Cortex of kidney (tissue), 1 donor: ENCODE measurements at places on chromosomes 4 and X.

DNA sequence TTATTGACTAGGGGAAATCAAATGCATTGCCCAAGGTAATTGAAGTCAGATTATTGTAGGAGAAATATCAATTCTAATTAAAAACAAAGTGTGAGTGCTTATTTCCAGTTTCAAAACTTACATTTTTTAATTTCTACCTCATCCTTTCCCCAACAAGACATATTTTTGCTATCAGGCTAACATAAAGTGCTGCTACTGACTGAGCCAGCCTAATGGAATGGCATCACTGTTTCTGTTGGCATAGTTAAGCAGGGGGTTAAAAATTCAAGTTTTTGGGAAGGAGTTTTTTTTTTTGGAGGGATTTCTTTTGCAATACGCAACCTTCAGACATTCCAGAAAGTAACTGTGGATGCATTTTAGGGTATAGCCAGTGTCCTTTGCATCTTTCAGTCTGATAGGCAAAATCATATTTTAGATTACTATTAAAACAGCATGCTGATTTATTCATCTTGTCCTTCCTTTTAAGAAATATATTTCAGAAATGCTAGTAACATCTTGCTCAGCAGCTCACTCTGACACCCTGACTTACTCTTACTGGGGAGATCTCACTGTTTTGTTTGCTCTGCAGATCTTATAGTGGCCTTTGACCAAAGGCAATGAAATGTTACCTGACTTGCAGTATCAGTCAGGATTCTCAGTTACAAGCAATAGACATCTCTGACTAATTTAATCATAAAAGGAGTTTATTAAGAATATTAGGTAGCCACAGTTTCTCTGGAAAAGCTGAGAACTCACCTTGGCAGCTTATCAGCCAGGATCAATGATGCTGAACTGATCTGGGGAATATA, 24.4 kb downstream of the GAB1 start:
- DNase-seq, result no peak

DNA sequence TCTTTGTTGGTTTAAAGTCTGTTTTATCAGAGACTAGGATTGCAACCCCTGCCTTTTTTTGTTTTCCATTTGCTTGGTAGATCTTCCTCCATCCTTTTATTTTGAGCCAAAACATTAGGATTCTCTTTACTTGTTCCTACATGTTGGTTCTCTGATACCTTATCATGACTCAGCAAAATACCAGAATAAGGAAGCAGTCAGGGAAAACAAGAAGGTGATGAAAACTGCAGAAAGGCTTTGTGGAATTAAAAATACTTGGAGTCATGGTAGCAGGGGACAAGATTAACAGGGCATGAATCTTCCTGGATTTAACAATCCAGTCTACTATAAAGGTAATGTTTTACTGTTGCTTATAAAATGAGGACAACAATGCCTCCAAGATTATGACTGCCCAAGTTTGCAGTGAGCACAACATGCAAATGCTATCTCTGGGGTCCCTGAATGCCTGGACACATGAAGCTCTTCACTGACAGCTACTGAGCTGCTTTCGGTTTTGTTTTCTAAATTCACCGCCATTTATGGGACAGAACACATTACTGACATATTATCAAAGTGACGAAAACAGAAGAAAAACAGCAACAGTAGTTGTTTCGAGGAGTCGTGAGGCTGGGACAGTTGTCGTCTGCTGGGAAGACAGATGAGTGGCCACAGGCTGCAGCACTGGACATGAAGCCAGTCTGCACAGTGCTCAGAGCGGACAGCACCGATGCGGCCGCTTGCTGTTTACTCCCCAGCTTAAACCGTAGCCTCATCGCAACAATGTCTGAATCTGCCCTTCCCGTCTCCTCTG, 174.5 kb upstream of the DKK2 start:
- no peak for DNase-seq

DNA sequence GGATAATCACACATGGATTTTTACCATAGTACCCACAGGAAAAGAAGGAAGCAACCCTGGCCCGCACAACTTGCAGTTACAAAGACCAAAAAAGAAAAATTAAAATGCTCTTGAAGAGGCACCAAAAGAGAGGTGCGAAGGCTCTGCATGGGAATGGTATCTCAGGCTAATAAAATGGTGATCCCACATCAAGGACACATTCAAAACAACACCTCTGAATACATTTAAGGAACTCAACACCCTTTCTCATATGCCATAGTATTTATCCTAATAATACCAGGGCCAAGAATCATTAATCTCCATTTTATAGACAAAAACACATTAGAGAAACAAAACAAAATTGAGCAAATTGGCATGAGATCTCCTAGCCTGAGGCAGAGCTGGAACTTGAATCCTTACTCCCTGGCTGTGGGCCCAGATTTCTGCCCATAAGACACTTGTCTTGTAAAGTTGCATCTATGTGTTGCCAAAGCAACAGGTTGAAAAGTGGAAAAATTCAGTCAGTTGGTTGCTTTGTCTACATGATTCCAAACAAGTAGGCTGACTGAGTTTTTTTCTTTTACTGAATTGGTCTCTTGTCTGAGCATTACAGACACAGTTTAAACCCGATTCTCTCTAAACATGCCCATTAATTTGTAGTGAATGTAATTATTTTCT, 33.5 kb downstream of the GUCY2F start:
- DNase-seq, result no peak

GRCh38 chrX:50747471-50747900, 66.5 kb downstream of the SHROOM4 start:
- no peak for DNase-seq

DNA sequence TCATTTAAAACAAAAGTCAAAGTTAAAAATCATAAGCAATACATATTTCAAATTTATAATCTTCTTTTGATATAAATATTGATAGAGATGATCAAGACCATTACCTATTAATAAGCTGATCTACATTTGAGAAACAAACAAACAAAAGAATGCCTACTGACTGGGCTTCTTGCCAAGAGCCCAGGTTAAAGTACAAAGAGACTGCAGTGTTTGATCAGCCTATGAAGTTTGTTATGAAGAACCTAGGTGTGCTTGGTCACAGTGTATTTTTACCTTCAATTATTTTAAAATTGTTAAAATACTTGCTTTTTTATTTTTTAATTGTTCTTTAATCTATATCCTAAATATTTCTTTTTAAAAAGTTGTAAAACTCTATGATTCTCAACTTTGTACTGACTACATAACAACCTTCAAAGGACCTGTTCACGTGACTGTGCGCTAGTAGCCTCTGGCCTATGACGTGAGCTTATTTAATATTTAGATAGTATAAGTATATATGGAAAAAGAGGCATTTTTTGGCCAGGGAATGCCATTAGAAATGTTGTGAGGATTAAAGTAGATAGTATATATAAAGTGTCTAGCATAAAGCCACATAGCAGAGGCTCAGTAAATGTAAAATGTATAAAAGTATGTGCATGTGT, 11.4 kb upstream of the SLC39A8 start:
- no peak for DNase-seq

GRCh38 chr4:69773484-69773883, 13.1 kb upstream of the SULT1B1 start:
- no peak for DNase-seq

- no peak for DNase-seq
Observed at GRCh38 chr4:53003959-53004358, 141.8 kb downstream of the RASL11B start.

DNA sequence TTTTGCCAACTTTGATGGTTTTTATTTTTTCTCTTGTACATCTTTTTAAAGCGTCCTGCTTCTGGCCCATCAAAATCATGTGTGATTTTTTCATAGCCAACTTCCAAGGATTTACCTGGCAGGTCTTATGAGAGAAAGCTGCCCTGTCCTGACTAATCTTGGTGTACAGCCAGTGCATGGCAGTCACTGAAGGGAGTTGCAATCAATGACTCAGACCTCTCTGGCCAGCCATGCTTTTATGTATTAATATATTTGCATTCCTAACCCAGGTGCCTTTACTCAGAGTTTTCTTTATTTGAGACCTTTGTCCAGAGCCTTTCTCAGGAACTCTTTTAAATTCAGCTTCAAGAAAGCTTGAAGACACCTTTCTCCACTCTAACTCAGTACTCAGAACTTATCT, 691.5 kb upstream of the HTR2C start:
- no peak for DNase-seq

GRCh38 chrX:50436797-50437196, 33.8 kb downstream of the DGKK start:
- DNase-seq, result no peak

- DNase-seq, result no peak
Observed at GRCh38 chr4:20015636-20016224, 236.0 kb upstream of the SLIT2 start.

DNA sequence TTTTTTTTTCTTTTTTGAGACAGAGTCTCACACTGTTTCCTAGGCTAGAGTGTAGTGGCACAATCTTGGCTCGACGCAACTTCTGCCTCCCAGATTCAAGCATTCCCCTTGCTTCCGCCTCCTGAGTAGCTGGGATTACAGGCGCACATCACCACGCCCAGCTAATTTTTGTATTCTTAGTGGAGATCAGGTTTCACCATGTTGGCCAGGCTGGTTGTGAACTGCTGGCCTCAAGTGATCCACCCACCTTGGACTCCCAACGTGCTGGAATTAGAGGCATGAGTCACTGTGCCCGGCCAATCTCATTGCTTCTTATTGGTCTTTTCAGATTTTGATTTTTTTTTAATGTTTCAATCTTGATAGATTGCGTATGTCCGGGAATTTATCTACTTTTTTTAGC, 124.4 kb downstream of the NBDY start:
- no peak for DNase-seq

GRCh38 chrX:70436343-70436742, 8.3 kb upstream of the DLG3 start:
- no peak for DNase-seq

DNA sequence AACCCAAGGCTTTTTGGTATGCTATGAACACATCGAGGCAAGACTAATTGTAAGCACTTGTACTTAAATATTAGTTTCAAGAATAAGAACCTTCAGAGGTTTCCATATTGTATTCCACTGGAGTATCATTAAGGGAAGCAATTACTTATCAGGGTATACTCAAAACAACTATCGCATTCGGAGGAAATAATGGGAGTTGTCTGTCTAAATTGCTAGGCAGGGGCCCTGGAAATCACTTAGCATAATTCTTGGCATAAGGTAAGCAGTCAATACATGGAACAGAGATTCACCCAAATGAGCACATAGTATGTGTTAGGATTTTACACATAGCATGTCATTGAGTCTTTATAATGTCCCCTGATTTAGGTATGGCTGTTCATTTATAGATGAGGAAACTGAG, 249.4 kb downstream of the DHX15 start:
- no peak for DNase-seq

DNA sequence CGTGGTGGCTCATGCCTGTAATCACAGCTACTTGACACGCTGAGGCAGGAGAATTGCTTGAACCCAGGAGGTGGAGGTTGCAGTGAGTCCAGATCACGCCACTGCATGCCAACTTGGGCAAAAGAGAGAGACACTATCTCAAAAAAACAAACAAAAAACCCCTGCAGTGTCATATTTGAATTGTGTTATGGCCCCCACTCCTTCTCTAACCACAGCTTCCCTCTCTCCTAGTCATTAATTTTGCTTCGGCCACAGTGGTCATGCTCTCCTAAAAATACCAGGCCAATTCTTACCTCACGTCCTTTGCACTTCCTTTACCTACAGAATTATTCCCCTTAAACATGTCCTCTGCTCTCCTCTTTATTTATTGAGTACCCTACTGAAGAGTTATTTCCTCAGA, 206.1 kb downstream of the PPP3CA start:
- DNase-seq, result no peak

GRCh38 chr4:147975933-147976928, 244.3 kb downstream of the ARHGAP10 start:
- no peak for DNase-seq

- no peak for DNase-seq
Observed at GRCh38 chrX:132614297-132614696, 125.5 kb upstream of the MBNL3 start.

- DNase-seq, result no peak
Observed at GRCh38 chr4:151952711-151953254, 192.0 kb upstream of the GATB start.

DNA sequence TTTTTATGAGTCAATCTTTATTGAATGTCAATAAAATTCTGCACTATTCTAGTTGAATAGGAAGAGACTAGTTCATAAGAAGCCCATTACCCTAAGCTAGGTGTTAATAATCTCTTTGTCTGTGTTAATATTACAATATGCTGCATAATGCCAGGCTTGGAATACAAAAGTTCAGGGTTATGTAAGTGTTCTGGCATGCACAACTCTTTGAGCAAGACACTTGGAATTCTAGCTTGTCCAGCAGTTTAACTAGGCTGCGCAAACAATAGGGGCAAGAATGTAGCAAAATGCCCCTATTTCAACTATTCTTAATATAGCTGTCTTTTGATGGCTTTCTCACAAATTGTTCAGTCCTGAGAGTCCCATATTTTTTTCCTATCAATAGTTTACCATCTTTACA, 31.3 kb upstream of the ETNPPL start:
- no peak for DNase-seq

GRCh38 chr4:145920205-145920604, 18.4 kb downstream of the ZNF827 start:
- DNase-seq, result no peak

DNA sequence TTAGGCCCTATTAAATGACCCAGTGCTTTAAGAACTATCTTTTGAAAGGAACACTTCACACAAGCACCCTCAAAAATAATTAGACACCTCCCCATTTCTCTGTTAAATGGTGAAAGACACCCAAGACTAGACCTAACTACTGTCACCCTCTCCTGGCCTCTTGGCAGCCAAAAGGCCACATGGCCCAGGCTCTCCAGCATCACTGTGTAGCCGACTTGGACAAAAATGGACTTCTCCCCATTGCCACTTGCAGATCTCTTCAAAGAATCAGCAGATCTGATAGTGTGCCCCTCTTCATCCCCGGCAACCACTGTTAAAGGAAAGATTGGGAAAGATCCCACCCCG, 2.0 kb downstream of the MID1IP1 start:
- DNase-seq, result no peak

DNA sequence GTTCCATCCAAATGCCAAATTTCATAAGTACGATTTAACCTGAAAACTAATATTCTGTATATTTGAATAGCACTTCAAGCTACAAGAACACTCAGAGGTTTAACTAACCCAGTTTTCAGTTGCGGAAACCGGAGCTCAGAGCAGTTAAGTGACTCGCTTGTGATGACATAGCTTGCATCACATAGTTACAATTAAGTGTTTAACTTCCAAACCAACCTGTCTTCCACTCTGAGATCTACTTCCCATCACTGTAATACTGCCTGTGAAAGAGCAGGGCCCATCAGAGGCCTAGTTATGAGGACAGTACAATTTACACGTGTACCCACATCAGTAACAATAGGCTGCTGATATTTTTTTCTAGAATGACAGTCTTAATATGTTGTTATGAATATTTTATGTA, 120.3 kb downstream of the MAD2L1 start:
- no peak for DNase-seq
